B cell (primary cell): ENCODE measurements at places on chromosomes 11 and 22.

DNA sequence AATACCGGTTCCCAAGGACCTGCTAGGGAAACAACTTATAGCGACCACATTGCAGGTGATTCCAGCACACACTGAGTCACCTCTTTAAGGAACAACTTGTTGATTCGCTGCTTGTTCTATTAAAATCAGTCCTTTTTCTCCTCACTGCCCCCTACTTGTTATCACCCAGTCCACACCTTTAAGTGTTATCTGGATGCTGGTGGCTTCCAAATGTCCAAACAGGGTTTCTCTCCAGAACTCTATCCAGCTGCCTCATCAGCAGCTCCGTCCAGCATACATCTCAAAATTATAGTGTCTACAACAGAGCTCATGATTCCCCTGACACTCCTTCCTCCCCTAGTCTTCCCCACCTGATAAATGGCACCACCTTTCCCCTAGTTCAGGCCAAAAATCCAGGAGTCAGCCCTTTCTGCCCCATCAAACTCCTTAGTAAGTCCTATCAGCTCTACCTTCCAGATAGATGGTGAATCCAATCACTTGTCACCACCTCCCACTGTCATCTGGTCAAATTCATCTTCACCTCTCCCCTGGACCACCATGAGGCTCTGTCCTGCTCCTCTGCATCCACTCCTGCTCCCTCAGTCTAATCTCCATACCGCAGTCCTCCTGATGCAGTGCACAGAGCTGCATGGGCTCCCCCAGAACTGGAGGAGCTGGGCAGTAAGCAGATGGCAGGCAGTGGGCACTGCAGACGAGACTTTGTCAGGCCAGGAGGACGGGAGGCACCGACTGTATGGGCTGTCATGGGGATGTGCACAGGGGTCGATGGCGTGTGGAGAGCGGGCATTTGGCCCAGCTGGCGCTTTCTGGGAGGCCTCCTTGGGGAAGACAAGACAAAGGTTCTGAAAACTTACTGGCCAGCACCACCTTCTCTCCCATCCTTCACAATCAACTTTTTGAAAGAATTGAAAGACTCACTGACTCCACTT, 19.3 kb downstream of the IL10RA start:
- no peak for DNase-seq

DNA sequence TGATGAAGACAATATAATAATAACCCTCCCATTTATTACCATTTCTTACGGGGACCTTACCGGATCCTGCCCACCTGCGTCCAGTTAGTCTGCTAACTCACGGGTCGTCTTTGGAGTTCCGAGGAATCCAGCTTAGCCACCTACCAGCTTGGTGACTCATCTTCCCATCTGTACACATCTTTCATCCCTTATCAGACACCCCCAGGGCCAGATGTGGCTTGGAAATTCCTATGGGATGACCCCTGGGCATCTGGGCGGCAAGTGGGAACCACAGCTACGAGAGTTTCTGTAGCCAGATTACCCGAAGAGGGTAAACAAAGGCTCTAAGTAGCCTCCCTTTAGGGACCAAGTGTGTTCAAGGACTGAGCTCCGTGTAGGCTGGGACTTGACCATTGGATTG, 12.8 kb upstream of the PRR5 start:
- no peak for DNase-seq

DNA sequence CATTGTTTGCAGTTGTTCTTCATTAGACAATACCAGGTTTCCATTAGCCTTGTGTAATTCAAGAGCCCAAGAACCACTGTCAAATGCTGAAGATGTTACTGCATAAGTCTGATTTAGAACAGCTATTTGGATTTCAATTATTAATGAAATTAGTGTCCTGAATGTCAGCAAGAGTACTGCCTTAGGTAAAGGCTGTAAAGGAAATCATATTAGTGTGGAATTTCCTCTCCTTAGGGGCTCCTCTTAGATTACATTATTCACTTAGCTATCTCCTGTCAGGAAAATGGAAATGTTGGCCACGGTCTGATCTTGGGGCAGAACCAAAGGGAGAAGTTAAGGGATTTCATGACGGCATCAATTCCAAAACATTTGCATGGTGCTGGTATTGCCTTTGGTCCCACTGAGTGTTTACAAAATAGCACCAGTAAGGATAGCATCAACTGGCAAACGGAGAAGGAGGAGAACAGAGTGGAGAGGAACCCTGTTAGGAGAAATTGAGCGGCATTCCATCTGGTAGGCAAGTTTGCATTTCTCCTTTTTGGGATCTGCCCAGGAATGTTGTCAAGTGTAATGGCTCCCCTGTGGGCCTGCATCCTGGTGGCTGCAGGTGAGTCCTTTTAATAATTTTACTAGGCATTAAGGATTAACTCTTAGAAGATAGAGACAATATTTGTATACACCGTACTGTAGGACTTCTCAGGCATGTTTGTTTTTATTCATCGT, at the start of gene HTR3B:
Gene HTR3B (plus strand): TSS at position 418 of the 723 bp plus-strand sequence. CDS start 138 bp downstream, at position 556.
- DNase-seq: no peak

DNA sequence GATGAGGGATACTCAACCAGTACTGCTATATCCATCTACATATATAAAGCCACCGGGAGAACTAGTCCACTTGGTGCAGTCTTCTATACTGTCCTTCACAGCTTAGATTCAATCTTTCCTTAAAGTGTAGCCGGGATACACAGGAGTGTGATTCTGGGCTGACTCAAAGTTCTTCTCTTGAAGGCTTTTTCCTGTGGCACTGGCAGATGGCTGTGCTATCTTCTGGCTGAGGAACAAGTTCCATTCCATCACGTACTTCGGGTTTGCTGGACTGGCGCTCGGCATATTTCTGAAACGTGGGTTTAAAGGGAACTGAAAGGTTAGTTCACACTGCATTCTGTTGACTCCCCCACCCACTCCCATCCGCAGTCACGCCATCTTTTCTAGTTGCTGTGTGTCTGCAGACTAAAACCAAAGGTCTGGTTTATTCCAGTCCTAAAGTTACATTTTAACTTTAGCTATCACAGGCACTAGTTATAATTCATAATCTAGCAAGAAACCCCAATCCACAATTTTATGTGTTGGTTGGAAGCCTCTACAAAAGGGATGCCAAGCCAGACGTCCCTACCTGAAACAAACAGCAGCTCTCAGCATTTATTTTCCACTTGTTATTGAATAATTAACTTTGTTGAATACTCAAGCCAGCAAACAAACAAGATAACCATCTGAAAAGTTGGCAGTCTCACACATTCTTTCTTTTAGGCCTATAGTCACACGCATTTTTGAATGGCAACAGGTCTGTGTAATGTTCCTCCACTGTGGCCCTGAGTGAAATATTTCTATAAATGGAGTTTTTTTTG, 7.5 kb upstream of the C11orf65 start:
- DNase-seq: no peak

GRCh38 chr22:27405672-27406388, 395.7 kb downstream of the MN1 start:
- no peak for DNase-seq
